ENCODE measurements at places on chromosomes 1 and 21.

DNA sequence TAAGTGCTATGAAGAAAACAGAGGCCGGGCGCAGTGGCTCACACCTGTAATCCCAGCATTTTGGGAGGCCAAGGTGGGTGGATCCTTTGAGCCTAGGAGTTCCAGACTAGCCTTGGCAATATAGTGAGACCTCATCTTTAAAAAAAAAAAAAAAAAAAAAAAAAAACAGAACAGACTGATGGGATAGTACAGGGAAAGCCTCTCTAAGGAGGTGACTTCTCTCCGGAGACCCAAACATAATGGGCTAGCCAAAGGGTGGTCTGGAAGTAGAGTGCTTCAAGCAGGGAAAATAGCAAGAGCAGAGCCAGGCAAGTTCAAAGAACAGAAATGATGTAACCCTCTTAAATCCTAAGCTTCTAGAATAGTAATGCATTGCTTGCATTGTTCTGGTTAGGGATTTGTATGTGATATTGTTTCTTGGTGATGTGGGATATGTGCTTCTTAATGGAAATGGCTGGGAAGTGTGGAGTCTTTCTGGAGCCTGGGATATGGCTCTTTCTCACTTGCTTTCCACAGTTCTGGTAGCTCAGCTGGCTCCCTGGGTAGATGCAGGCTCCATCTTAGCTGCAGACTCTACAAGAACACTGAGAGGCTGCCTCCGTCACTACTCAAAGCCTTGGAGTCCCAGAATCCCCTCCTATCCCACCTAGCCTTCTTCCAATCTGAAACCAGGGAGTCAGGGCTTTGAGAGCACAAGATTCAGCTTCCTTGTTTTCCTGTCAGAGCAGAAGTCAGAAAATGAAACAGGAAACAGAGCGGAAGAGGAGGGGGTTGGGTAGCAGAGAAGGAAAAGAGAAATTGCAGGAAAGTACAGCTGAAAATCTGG, 1.9 kb upstream of the PIGV start:
- peak; percentile 31 for DNase-seq

GRCh38 chr1:221289103-221289502, 409.9 kb downstream of the HLX start:
- DNase-seq: no peak

DNA sequence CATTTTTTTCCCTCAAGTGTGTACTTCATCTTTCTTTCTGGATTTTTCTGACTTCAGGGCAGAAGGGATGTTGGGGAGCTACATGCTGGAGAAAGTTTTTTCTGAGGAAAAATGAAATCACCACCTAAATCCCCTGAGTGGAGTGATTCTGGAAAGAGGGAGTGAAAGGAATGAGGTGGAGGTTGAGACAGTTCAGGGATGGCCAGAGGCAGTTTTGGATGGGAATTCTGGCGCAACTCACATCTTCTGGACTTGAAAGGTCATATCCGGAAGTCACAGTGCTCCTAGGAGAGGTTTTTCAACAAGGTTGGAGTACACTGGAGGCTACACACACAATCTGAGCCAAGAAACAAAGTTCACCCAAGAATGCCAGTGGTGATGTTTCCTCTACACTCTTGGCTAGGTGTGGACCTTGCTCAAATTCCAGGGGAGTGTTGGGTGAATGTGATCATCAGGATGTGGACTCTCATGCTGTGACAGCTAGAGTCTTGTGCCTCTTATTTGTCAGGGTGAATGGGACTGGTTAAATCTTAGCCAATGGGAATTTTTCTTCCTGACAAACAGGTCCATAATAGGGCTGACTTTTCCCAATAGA, 161.5 kb downstream of the HLX start:
- DNase-seq: no peak

DNA sequence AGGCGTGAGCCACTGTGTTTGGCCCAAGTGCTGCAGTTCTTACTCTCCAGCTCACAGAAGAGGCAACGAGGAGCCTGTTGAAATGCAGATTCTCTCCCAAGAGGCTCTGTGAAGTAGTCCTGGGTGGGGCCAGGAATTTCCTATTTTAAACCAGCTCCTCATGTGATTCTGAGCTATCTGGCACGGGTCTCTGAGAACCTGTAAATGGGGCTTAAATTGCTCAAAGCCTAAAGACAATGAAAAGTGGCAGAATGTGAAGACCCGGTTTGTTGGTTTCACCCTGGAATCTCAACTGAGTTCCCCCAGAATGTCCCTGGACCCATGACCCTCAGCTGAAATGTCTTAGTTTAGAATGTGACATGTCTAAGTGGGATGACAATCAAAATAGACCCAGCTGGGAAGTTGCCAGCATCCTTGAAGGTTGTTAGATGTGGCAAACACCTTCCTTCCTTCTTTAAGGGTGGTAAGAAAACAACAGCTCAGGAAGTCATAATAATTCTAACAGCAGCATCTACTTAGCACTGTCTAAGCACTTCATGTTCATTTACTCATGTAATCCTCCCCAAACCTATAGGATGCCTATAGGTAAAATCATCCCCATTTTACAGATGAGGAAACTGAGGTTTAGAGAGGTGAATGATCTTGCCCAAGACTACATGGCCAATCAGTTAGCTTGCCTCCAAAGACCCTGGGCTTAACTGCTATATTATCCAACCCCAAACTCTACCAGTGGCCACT, 20.9 kb upstream of the ATP5PO start:
- no peak for DNase-seq

DNA sequence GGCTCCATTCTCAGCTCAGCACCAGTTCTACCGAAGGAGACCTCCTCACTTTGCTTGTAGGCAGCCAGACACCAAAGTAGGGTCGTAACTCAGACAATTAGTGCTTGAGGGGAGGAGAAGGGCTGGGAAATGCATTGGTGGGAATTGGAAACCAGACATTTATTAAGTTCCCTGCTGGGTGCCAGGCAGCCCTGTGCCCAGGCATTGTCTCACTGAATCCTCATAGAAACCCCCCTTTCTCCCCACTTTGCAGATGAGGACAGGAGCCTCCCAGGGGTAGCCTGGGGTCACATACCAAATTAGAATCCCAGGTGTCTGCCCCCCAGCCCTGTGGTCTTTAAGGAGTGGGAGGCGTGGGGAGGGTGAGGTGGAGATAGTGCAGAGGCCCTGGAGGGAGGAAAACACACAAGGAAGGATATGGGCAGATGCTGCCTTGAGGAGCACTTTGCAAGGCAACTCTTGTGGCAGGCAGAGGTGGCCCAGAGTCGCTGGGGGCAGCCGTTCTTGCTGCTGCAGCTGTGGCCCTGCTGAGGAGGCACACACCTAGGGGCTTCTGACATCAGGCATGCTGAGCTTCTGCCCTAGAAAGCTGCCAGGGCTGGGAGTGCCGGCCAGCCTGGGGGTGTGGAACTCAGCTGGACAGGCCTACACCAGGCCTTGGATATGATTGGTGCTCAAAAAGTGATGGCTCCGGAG, 29.4 kb downstream of the CDK18 start:
- no peak for DNase-seq

- DNase-seq: no peak
Observed at GRCh38 chr21:45957981-45958600, 23.5 kb upstream of the COL6A1 start.

DNA sequence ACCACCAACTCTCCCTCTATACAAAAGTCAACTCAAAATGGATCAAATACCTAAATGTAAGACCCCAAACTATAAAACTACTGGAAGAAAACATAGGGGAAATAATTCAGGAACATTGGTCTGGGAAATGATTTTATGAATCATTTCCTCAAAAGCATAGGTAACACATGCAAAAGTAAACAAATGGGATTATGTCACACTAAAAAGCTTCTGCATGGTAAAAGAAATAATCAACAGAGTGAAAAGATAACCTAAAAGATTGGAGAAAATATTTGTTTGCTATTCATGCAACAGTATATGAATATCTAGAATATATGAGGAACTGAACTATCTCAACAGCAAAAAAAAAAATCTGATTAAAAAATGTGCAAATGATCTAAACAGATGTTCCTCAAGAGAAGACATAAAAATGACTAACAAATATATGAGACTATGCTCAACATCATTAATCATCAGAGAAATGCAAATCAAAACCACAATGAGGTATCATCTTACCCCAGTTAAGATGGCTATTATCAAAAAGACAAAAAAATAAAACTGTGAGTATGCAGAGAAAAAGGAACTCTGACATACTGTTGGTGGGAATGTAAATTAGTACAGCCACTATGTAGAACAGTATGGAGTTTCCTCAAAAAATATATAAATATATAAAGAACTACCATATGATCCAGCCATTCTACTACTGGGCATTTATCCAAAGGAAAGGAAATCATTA, 47.8 kb downstream of the VCAM1 start:
- no peak for DNase-seq

DNA sequence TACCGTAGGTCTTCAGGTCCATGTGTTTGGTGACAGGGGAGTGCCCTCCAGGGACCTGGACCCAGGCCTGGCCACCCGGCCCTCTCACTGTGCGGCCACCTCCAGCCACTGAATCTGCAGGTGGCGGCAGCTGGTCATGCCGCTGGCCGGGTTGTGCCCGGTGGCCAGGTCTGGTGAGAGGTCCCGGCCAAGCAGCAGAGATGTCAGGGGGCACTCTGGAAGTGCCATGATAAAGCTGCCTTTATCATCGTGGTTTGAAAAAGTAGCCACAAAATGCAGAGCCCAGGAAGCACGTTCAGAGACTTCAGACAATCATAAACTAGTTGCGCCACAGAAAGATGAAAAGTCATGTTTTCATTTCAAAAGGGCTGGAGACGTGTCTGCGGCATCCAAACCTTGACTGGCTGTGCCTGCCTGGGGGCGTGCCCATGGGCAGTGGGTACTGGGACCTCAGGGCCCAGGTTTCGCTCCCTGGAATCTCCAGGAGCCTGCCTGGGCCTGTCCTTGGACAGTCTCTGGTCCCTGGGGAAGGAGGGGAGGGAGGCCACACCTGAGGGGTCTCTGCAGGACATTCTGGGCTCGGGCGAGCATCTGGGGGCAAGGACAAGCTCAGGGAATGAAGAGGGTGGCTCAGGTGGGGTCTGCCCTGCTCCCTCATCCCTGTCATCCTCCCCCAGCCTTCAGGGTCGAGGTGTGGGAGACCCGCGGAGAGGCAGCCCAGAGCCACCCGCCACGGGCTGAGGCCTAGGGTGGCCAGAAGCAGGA, 44.9 kb downstream of the COL18A1 start:
- no peak for DNase-seq

GRCh38 chr1:156797212-156797871, 19.3 kb downstream of the SH2D2A start:
- DNase-seq: no peak

GRCh38 chr1:34477632-34478141, 277.2 kb upstream of the GJB5 start:
- DNase-seq: no peak

GRCh38 chr1:164774819-164775654, 216.1 kb downstream of the PBX1 start:
- DNase-seq: peak; percentile 52

DNA sequence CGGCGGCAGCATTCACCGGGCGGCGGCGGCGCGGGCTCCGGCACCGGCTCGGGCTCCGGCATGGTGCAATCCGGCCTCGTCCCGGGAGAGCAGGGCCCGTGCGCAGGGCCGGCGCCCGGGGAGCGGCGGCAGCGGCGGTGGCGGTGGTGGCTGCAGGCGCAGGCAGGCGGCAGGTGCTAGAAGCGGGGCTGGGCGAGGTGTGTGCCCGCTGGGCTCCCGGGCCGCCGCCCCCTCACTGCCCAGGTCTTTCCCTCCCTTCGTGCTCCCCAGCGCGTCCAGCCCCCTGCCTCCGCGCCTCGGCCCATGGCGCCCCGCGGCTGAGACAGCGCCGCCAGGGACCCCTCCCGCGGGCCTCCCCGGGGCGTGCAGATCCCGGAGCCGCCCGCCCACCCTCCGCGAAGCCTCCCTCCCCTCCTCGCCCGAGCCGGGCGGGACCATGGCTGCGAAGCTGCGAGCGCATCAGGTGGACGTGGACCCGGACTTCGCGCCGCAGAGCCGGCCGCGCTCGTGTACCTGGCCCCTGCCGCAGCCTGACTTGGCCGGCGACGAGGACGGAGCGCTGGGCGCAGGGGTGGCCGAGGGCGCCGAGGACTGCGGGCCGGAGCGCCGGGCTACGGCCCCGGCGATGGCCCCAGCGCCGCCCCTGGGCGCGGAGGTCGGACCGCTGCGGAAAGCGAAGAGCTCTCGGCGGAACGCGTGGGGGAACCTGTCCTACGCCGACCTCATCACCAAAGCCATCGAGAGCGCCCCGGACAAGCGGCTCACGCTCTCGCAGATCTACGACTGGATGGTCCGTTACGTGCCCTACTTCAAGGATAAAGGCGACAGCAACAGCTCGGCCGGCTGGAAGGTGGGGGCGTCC, 492 bp downstream of the FOXO6 start:
- peak; percentile 69 for DNase-seq

DNA sequence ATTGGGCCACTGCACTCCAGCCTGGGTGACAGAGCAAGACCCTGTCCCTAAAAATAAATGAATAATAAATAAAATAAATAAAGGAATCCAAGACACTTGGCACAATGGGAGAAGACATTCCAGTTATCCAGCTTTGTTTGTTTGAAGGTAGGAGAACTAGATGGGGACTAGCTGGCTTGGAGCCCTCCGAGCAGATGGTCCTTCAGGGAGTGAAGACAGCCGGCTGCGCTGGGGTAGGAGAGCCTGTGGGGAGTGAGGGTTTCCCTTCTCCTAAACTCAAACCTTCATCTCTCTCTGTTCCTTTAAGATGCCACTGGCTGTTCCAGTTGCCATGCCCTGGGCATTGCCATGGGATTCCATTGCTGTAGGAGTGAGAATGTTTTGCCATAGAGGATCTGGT, 120.6 kb downstream of the NAV1 start:
- DNase-seq: no peak

- no peak for DNase-seq
Observed at GRCh38 chr1:224432146-224432545, 2.5 kb downstream of the WDR26 start.

DNA sequence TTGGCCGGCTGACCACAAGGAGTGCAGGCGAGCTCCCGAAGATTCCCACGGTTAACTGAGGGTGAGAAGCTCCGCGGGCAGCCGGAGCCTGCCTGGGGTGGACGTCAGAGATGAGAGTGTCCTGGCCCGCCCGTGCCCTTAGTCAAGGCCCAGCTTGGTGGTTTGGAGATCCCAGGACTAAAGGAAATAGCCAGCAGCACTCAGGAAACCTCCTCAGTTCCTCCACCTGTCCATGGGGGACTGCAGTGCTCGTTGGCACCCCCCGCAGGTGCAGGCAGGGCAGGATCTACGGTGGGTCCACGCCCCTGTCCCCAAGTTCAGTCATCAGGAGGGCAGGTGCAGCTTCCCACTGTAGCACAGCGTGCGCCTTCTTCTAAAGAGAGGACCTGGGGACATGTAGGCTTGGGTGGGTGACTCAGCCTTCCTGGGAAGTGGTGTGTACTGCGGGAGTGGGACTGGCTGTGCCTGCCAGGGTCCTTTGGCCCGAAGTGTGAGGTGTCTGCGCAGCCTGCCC, 32.5 kb downstream of the SLX9 start:
- no peak for DNase-seq

GRCh38 chr1:34695580-34695979, 59.3 kb upstream of the GJB5 start:
- no peak for DNase-seq

Data from right kidney (tissue), 9 donors.